Foreskin melanocyte (primary cell): ENCODE measurements at places on chromosomes 12 and 14.

DNA sequence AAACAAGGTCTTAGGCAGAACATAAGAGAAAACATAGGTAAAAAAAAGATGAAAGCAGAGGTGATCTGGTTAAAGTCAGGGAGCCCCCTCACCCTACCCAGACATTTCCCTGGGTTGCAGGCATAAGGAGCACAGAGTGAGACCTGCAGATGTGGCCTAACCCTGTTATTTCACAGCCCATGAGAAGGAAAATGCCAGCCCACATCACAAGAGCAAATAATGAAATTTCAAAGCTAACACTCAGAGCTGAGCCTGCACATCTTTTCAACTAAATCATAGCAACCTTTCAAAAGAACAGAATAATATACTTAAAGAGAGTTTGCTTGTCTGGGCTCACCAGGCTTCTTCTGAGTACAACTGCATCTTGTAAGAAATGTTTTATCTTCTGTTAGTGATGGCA is 295.4 kb downstream of the RPAP3 start:
- no peak for DNase-seq

- DNase-seq = no peak
Observed at GRCh38 chr14:64891173-64891838, 11.6 kb upstream of the SPTB start.

DNA sequence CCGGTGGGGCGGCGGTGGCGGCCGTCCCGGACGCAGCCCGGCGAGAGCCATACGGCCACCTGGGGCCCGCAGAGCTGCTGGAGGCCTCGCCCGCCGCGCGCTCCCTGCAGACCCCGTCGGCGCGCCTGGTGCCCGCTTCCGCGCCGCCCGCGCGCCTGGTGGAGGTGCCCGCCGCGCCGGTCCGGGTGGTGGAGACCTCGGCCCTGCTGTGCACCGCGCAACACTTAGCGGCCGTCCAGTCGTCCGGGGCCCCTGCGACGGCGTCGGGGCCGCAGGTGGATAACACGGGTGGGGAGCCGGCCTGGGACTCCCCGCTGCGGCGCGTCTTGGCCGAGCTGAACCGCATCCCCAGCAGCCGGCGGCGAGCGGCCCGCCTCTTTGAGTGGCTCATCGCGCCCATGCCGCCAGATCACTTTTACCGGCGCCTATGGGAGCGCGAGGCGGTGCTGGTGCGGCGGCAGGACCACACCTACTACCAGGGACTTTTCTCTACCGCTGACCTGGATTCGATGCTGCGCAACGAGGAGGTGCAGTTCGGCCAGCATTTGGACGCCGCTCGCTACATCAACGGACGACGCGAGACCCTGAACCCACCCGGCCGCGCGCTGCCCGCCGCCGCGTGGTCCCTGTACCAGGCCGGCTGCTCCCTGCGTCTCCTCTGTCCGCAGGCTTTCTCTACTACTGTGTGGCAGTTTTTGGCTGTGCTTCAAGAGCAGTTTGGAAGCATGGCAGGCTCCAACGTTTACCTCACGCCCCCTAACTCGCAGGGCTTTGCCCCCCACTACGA is 716 bp downstream of the RIOX1 start:
- DNase-seq = no peak

- no peak for DNase-seq
Observed at GRCh38 chr14:61569308-61569707, 126.0 kb upstream of the HIF1A start.

DNA sequence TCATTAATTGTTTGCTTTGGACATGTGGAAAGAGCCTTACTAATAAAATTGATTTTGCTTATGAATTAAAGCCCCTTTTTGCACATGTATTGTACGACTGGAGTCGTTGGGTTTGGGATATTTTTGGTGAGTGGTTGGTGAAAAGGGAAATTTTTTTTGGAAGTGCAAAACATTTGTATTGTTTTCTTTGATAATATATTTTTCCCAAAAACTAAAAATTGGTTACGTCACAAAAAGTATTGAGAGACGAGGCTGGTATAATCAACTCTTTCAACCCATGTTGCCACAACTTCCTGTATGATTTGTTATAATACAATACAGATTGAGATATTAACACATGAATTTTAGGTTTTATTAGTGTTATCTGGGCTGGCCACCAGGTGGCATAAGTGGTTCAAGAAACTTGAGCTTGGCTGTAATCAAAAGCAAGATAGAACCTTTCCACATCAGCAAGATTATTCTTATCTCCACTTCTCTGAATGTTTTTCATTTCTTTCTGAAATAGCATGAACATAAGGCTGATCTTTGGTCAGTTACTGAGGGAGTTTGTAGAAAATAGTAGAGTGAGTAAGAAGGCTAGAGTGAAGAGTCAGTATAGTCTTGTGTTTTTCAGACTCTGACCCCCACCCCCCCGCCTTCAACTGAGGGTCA is 8.7 kb downstream of the NGDN start:
- peak; percentile 59 for DNase-seq

GRCh38 chr14:37142835-37143401 is 29.5 kb downstream of the SLC25A21 start:
- DNase-seq = no peak

GRCh38 chr14:88210426-88210825 is 112.6 kb downstream of the KCNK10 start:
- DNase-seq = no peak

- DNase-seq = no peak
Observed at GRCh38 chr12:79982086-79983062, 47.5 kb upstream of the PPP1R12A start.

- DNase-seq = no peak
Observed at GRCh38 chr14:41362139-41362538, 244.5 kb upstream of the LRFN5 start.

DNA sequence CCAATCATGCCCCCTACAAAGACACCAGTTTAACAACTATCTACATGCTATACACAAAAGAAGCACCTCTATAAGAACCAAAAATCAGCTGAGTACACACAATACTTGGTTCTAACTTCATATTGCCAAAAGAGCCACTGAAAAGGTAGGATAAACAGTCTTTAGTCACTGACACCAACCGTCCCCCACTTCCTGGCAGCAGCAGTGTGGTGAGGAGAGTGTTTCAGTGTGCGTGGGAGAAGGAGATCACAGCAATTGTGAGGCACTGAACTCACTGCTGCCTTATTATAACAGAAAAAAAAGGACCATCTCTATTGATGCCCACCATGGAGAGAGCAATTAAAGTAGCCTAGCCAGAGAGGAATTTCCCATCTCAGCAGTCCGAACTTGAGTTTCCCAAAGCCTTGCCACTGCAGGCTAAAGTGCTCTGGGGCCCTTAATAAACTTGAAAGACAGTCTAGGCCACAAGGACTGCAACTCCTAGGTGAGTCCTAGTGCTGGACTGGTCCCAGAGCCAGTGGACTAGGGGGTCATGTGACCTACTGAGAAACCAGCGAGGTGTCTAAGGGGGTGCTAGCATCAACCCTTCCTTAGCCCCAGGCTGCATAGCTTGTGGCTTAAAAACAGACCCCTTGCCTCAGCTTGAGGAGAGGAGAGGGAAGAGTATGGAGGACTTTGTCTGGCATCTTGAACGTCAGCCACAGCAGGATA is 37.1 kb upstream of the LMNTD1 start:
- DNase-seq = no peak

- peak; percentile 76 for DNase-seq
Observed at GRCh38 chr14:67618617-67619063, 1.1 kb upstream of the ARG2 start.

- no peak for DNase-seq
Observed at GRCh38 chr12:39000370-39000769, 95.0 kb upstream of the CPNE8 start.

- no peak for DNase-seq
Observed at GRCh38 chr12:128314611-128315010, 47.6 kb downstream of the TMEM132C start.

- DNase-seq = no peak
Observed at GRCh38 chr14:54947230-54947629, 44.6 kb upstream of the GCH1 start.

- no peak for DNase-seq
Observed at GRCh38 chr14:53327716-53328115, 174.6 kb upstream of the DDHD1 start.

DNA sequence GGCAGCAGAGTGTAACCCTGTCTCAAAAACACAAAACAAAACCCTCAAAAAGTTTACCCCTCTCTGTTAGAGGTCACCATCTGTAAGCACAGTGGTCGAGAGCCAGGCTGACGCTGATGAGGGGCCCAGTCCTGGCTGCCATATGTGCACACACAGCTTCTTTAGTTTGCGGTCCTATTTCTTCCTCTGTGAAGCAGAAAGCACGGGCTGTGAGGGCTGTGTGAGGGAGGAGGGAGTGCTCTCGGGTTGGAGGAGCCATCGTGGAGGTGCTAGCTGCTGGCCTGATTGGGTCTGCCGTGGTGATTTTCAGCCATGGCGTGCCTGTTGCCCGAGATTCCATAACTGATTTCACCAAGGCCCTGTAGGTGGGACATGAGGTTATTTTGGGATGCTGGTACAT is 3.5 kb downstream of the ULK1 start:
- DNase-seq = no peak

- no peak for DNase-seq
Observed at GRCh38 chr12:119072440-119072839, 91.1 kb downstream of the SRRM4 start.

DNA sequence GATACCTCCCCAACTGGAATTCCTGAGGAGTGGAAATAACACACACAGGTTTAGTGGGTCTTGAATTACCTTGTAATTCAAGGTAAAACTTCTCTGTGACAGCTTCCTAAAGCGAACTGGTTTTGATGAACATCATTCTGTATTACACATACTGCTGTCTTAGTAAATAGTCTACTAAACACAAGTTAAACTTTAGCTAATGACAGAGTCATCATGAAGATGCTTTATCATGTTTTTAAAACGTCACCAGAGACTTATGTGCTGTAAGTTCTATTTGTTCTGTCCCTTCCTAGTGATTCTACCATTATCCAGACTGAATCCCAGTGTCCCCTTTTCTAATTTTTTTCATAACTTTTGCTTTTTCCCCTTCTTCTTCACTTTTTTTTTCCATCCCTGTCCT is 11.6 kb upstream of the GXYLT1 start:
- no peak for DNase-seq

DNA sequence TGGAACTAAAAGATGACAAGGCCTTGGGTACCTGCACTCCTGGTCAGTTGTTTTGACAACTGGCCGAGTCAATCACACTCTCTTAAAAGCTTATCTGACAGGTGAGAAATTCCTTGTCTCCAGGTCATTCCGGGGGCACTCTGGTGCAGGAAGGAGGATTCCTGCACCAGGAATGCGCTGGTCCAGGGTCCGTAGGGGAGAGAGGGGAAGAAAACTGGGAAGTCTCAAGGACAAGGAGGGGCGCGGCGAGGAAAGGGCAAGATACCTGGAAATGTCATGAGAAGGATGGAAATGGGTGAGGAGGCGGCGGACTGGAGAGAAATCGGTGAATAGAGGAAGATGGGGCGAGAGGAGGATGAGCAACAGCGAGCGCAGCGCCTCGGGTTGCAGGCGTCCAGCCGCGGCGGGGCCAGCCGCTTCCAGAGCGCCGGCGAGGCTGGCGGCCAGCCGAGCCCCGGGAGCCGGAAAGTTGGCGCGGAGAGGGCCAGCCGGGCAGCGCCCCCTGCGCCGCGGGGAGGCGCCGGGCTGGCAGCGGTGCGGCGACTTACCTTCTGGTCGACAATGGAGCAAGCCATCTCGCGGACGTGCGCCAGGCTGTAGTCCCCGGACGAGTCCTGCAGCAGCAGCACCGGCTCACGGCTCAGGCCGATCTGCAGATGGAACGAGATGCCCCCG is 809 bp downstream of the PRKD1 start:
- DNase-seq = peak; percentile 32

GRCh38 chr12:51012570-51013236 is 13.5 kb downstream of the SLC11A2 start:
- DNase-seq = no peak

DNA sequence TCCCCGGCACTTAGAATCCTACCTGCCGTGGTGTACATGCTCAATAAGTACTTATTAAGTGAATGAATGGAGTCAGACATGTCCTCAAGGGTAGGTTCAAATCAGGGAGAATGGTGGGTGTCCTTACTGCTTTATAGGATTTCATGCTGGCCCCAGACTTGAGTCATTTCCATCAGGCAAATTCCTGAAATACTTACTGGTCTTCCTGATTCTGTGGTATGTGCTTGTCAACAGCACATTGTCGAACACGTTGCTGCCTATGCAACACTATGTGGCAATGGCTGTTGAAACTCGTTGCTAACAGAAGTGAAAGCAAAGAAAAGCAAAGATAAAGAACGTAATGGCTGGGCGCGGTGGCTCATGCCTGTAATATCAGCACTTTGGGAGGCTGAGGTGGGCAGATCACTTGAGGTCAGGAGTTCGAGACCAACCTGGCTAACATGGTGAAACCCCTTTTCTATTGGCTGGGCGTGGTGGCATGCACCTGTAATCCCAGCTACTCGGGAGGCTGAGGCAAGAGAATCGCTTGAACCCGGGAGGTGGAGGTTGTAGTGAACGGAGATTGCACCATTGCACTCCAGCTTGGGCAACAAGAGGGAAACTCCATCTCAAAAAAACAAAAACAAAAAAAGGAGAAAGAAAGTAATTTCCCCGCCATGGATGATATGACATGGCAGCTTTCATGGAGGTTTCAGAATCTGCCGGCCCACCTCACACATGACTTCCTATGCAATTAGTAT is 214.9 kb downstream of the ZFP36L1 start:
- DNase-seq = peak; percentile 72

GRCh38 chr14:103065861-103066260 is 8.5 kb upstream of the CDC42BPB start:
- DNase-seq = no peak

DNA sequence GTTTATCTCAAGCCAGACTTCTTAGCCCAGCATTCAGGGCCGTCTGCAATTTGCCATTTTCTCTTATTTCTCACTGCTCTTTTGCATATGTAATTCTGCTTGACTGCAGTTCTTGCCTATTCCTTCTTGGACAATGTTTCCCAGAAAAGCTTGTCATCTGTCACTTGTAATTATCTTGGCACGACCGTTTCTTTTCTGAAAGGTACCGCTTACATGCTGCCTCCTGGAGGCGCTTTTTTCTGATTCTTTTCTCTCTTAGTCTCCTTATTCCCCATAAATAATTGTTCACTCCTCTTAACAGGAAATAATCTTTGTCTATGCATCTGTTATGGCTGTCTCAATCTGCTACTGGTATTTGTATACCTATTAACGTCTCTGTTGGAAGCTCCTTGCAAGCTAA is 1.2 kb upstream of the ALDH1L2 start:
- no peak for DNase-seq

GRCh38 chr12:19105463-19105862 is 24.1 kb upstream of the PLEKHA5 start:
- DNase-seq = no peak

DNA sequence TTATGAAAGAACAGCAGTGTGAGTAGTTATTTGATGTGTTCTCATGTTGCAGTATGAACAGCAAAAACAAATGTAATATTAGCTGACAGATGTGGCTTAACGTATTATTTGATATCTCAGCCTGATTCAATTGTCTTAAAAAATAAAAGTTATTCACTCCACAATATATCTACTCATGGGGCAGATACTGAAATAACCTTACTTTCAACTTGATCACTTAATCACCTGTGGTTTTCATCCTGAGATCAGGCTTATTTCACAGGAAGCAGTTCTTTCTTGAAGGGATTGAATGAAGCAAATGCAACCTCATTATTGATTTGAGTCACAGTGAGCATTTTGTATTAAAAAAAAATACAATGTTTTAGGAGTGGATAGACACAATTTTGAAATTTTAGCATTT is 90.3 kb downstream of the AKAP6 start:
- no peak for DNase-seq

GRCh38 chr12:107384645-107385044 is 291.3 kb upstream of the CRY1 start:
- no peak for DNase-seq
